ENCODE measurements at places on chromosomes 3 and 15. TPM values are rescaled to one million over a fixed set of nuclear protein-coding genes. Genes with fewer than 3 reads are reported as not detected.

The CFAP100 gene
- total RNA-seq = not detected

The NR2E3 gene
- total RNA-seq = not detected

The NR1I2 gene
- 0.17 TPM for total RNA-seq

The KCNMB2 gene
- not detected for total RNA-seq

The GJD2 gene
- total RNA-seq = not detected

GRCh38 chr3:134709561-134710312 is 58.9 kb upstream of the KY start:
- peak; percentile 33 for DNase-seq

DNA sequence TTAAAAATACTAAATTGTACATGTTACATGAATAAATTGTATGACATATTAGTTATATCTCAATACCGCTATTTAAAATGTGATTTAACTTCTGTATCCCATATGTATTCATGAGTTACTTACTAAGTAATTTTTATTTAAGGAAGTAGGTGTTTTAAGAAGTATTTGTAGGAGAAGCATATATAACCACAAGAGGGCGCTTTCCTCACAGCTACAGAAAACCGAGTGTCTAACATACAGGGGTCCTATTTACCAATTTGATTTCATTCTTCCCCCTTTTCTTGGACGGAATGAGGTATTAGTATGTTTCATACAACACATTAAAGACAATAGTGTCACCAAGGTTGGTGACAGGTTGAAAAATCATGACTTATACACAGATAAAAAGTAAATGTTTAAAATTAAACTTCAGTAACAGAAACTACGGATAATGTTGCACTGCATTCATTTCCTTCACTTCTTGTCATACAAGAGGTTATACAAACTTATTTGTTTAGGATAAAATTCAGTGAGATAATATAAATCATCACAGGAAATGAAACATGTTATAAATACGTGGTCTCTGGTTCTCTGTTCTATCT is 253.6 kb downstream of the MAGI1 start:
- DNase-seq = no peak

- DNase-seq = no peak
Measured at GRCh38 chr3:170473358-170473757, 54.7 kb downstream of the CLDN11 start.

- DNase-seq = no peak
Measured at GRCh38 chr3:33229066-33229465, 10.5 kb upstream of the SUSD5 start.

GRCh38 chr3:20511863-20512505 is 326.0 kb upstream of the SGO1 start:
- DNase-seq = no peak
